ENCODE measurements at places on chromosomes 13 and 19.
A peak's percentile ranks its signal among the peaks of the same experiment; 100 is the strongest.

DNA sequence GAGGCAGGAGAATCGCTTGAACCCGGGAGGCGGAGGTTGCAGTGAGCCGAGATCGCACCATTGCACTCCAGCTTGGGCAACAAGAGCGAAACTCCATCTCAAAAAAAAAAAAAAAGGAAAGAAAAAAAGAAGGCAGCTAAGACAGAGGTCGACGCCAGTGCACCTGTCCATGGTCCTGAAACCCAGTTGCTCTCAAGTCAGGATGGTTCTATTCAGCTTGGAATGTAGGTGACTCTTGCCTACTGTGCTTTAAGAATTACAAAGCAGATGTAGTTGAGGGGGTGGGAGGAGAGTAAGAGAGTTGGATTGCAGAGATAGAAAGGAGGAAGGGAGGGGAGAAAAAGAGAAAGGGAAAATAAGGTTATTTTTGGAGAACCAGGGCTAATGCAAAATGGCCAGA, 18.7 kb downstream of the CACNG7 start:
- no peak for DNase-seq

DNA sequence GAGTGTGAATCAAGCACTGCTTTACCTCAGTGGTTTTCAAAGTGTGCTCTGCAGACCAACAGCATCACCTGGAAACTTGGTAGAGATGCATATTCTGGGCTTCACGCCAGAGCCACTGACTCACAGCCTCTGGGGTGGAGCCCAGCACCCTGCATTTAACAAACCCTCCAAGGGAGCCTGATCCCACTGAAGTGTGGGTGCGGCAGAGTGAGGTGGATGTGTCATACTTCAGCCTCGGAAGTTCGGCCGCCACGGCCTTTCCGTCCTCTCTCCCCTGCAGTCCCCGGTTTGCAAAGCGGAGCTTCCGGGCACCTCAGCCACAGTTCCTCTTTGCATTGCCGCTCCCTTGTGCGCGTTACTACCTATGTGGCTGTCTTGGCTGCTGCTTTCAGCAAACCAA, 33.3 kb upstream of the MICU2 start:
- no peak for DNase-seq

DNA sequence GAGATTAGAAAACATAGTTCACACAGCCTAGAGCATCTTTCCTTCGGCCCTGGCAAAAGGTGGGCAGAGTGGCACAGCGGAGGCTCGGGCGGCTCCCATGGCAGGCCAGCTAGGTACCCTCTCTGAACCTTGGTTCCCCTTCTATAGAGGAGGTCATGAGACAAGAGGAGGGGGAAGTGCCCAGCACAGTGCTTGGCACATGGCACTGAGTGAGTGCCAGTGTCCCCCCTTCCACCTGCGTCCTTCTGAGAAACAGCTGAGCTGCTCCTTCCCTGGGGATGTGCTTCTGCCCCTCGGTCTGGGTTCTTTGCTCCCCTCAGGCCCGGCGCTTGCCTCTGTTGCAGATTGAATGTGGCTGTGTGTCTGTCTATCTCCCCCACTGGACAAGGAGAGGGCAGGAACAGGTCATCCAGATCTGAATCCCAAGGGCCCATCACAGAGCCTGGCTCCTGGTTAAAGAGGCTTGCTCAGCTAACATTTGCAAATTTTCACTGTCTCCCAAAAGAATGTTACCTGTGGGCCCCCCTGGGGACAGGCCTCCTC, 165.6 kb downstream of the USP12 start:
- no peak for DNase-seq

GRCh38 chr19:35094656-35095055, 21.0 kb upstream of the FXYD3 start:
- DNase-seq = no peak

DNA sequence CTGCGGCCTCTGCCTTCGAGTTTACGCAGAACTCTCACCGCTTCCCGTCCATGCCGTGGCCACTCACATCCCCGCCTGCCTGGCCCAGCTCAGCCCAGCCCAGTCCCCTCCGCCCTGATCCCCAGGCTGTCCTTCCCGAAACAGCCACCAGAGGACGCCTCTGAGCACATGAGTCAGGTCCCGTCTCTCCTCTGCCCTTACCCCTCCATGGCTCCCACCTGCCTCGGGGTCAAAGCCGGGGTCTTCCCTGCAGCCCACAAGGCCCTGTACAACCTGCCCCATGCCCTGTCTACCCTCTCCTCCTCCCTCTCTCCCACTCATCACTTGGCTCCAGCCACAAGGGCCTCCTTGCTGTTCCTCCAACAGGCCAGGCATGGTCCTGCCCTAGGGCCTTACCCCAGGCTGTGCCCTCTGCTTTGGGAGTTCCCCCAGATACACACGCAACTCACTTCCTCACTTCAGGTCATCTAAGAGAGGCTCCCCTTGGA, 8.1 kb upstream of the SEMA6B start:
- DNase-seq = peak; percentile 77

DNA sequence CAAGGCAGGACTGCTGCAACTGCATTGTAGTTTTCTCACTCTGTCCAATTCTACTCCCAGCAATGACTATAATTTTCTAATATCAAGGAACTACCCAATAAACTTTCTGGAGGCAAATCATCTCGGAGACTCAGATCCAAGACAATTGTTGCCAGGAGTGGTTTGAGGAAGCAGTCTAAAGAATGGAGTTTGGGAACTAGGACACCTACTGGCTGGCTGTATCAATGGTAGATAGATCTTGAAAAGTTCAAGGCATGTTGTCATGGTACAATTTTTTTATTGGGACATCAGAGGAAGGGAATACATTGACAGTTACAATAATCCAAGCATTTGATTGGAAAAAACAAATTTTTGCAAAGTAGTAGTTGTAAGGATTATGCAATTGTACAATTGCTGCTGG, 648.3 kb upstream of the SLITRK6 start:
- no peak for DNase-seq

GRCh38 chr19:2558543-2558942, 82.6 kb downstream of the GADD45B start:
- DNase-seq = no peak

DNA sequence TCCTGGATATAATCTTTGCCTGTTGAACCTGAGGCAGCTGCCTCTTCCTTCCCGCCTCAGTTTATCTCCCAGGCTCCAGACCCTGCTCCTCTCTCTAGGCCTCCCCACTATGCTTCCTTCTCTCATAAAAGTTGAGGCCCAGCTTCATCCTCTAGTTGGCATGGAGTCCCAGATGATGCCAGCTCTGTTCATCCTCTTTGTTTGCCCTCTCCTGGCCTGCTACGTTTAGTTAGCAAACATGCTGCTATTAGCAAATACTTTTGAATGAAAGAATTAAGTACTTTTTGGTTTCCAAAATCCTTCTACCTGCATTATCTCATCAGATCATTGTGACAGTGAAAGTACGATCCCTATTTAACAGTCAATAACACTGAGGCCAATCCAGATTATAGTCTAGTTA, 472.5 kb downstream of the COG6 start:
- DNase-seq = no peak

DNA sequence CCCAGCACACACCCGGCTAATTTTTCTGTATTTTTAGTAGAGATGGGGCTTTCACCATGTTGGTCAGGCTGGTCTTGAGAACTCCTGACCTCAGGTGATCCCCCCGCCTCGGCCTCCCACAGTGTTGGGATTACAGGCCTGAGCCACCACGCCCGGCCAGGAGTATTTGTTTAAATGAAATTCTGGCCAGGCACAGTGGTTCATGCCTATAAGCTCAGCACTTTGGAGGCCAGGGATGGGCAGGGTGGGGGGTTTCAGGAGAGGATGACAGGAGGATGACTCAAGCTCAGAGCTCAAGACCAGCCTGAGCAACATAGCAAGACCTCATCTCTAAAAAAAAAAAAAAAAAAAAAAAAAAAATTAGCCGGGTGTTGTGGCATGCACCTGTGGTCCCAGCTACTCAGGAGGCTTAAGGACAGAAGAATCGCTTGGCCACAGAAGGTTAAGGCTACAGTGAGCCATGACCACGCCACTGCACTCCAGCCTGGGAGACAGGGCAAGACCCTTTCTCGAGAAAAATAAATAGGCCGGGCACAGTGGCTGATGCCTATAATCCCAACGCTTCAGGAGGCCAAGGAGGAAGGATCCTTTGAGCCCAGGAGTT, 8.2 kb upstream of the DHDH start:
- no peak for DNase-seq

GRCh38 chr13:107043021-107043956, 475.4 kb upstream of the ARGLU1 start:
- DNase-seq = no peak

GRCh38 chr19:33679696-33680095, 57.9 kb downstream of the CHST8 start:
- no peak for DNase-seq

DNA sequence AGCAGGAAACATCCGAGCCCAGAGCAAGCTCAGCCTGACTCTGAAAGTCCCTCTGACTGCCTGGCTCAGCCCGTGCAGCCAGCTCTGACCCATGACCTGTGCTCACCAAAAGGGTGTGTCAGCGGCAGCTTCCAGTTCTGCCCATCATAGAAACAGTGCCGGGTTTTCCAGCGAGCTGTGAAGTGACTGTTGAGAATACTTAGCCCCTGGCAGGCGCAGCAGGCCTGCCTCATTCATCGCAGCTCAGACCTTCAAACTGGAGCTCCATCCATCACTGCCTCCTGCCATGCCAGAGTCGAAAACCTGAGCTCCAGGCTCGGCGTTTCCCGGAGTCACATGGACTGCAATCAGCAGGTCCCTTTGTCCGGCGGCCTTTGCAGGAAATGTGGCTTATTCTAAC, 16.3 kb upstream of the GSX1 start:
- no peak for DNase-seq

DNA sequence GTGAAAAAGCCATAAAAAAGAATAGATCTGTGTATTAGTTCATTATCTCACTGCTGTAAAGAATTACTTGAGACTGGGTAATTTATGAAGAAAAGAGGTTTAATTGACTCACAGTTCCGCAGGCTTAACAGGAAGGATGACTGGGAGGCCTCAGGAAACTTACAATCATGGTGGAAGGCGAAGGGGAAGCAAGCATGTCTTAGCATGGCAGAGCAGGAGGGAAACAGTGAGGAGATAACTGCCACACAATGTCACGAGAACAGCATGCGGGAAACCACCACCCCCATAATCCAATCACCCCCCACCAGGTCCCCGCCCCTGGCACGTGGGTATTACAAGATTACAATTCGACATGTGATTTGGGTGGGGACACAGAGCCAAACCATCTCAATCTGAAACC, 39.1 kb upstream of the EEF1AKMT1 start:
- DNase-seq = no peak

DNA sequence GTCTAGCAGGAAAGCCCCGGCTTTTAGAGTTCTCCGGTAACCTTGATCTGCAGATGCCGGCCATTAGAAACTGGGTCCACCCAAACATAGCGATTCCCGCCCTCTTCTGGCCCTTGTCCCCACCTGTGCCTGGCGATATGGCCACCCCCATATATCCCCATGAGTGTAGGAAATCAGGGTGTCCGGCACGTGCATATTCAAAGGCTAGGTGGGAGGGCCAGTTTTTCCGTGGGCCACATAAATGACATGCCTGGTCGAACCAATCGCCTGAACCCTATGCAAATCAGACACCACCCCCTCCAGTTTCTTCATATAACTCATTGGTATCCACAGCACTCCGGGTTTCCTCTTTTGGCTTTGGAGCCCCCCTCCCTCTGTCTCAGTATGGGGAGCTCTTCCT, 37.4 kb downstream of the ERICH4 start:
- DNase-seq = no peak

GRCh38 chr19:13937479-13938300, 527 bp downstream of the PODNL1 start:
- no peak for DNase-seq

DNA sequence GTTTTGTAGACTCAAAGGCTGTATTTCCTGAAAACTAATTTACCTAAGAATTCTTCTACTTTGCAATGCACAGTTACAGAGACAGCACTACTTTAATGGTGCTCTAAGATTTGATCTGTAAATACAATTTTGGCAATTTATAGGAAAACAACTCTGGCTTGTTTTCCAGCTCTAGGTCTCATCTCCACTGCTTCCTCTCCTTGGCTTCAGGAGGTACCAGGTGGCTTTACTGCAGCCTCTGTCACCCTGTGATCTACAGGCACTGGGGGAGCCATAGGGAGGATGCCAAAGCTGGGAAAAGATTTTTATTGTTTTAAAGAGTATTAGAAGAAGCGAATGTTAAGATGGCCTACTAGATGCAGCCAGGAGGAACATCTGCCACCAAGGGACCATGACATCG, 1563.6 kb downstream of the OLFM4 start:
- DNase-seq = no peak

DNA sequence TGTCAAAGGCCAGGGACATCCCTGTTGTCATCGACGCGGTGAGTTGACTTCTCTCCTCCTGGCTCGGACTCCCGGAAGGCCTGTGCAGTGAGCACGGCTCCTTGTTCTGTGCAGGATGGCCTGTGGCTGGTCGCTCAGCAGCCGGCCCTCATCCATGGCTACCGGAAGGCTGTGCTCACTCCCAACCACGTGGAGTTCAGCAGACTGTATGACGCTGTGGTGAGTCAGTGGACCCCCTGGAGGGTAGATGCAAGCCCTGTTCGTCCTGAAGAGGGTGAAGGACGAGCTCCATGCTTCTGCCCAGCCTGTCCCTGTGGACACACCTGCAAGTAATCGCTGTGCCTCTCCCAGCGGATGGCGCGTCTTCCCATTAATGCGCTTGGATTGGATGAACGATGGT, 19.2 kb downstream of the NAXD start:
- DNase-seq = no peak

DNA sequence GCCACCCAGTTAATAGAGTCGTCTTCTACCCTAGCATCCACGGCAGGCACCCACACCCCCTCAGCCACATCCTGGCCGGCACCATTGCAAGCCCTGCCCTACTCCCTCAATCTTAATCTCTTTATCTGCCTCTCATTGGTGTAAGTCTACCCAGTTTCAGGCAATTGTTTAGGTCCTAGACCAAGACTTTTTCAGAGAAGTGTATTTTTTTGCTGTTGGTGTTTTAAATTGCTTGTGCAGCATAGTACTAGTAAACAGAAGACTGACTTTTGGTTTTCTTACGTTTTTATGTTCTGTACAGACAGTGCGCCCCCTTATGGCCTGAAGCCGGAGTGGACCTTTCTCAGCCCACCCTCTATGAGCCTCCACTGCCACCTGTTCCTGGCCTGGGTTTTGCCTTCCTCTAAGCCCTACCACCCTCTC, 2.3 kb upstream of the LCP1 start:
- DNase-seq = peak; percentile 68

- no peak for DNase-seq
These were observed 31.2 kb downstream of the GADD45B start for GRCh38 chr19:2507109-2507508.

GRCh38 chr19:51293571-51294210, 17.8 kb upstream of the IGLON5 start:
- DNase-seq = no peak

DNA sequence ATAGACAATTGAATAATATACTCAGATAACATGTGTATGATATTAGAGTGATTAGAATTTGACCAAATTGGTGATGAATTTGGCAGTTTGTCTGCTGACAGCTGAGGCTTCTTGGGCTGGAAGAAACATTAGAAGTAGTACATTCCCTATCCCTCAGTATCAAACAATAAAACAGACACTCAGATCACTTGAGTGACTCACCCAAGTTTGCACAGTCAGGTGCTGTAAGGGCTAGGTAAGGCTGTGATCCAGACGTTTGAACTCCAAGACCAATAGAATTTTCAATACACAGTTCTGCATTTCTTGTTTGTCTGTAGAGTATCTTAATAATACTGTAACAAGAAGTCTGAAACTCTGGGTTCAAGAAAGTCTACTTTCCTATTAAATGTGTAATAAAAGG, 223.5 kb downstream of the POSTN start:
- no peak for DNase-seq

- no peak for DNase-seq
These were observed 1.4 kb downstream of the PSMD8 start for GRCh38 chr19:38375748-38376147.
